ENCODE measurements at places on chromosomes 1 and 21.

GRCh38 chr21:31665397-31665796, 5.9 kb downstream of the SOD1 start:
- DNase-seq, result peak; percentile 52

DNA sequence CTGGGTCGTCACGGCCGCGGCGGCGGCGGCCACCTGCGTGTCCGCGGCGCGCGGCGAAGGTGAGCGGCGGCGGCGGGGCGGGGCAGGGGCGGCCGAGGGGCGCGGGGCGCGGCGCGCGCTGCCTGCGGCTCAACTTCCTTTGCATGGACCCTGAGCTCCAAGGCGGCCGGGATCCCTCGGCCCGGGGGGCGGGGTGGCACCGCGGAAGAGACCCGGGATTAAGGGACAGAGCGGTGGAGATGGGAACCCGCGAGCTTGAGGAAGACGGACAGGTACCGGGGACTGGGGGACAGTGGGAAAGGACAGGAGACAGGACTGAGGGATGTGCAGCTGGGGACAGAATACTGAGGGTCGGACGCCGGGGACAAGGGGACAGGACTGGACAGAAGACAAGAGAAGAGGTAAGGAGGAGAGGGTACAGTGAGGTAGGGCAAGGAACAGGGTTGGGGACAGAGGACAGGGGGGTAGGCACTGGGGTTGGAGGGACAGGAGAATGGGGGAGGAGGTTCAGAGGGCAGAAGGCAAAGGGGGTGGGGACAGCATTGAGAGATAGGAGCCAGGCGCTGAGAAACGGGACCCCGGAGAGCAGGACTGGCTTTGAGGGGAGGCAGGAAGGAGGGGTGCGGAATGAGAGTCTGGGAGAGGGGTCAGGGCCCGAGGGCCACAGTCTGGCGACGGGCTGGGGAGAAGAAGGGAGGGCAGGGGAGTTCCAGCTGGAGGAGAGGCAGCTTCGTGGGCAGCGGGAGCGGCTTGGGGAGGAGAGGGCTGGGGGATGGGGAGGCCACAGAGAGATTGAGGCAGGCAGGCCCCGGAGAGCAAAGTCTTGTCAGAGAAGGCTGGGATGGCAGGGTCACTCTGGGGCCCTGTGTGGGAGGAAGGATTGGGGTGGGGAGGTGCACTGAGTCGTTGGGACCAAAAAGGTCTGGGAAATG, 648 bp downstream of the EPHA8 start:
- DNase-seq, result no peak

- no peak for DNase-seq
Measured at GRCh38 chr1:94246692-94247137, 9.3 kb upstream of the ARHGAP29 start.

DNA sequence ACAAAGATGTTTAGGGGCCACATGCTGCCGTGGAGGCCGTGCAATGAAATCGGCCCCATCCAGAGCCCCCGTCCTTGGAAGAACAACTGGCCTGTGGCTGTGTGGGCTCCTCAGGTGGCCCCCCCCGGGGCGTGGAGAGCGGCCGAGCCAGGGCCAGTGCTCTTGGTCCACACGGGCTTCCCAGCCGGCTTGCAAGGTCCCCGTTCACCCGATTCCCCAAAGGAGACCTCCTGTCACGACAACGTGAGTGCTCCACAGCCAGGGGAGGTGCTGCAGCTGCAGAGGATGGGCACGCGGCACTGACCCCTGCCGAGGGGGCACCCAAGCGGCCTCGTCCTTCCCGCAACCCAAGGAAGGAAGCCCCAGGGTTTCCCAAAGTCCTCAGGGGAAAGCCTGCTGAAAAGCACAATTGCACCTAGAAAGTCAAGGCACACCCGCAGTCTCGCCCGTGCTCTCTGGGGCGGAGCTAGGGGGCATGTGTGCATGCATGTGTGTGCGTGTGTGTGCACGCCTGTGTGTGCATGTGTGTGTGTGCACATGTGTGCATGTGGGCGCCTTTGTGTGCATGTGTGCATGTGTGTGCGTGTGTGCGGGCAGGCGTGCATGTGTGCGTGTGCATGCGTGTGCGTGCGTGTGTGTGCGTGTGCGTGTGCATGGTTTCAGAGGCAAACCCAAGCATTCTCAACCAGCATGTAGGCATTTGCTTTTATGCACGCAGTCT, 48.2 kb downstream of the SLX9 start:
- no peak for DNase-seq

- DNase-seq, result no peak
Measured at GRCh38 chr1:116075990-116076389, 35.2 kb upstream of the MAB21L3 start.

- no peak for DNase-seq
Measured at GRCh38 chr1:245687152-245687635, 532.4 kb downstream of the KIF26B start.

GRCh38 chr21:38842079-38842478, 36.4 kb downstream of the ETS2 start:
- DNase-seq, result no peak

- DNase-seq, result no peak
Measured at GRCh38 chr21:45581322-45581712, 39.1 kb upstream of the SLC19A1 start.

GRCh38 chr1:114181356-114181755, 27.7 kb upstream of the SYT6 start:
- DNase-seq, result no peak

DNA sequence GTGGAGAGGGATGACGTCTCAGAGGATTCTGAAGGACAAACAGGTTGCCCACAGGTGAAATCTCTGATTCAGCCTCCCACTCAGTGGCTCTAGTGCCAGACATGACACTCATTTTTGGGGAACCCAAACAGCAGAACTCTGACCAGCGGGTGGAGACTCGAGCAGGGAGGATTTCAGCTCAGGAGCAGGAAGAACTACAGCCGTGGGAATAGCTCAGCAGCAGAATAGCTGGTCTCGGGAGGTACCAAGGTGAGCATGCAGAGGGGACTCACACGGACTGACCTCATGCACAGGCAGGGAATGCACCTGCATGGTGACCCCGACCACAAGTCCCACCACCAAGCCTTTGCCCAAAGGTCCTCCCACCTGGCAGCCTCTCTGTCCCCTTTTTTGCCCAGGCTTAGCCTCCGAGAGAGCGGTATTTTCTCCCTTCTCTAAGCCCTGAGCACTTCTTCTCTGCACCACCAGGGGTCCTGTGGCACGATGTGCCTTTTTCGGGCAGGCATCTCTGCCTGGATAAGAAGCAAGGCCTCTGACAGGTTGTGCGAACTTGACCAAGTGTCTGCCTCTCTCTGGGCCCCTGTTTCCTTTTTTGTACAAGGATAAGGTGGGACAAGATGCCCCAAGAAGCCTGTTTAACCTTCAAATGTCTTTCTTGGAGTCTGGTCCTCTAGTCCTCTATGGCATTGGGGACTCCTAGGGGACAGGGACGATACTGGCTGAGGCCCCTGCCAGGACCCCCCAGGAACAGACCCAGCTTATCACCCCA, 8.8 kb upstream of the FGR start:
- DNase-seq, result peak; percentile 68

GRCh38 chr21:37509802-37510393, 143.3 kb downstream of the DYRK1A start:
- no peak for DNase-seq

DNA sequence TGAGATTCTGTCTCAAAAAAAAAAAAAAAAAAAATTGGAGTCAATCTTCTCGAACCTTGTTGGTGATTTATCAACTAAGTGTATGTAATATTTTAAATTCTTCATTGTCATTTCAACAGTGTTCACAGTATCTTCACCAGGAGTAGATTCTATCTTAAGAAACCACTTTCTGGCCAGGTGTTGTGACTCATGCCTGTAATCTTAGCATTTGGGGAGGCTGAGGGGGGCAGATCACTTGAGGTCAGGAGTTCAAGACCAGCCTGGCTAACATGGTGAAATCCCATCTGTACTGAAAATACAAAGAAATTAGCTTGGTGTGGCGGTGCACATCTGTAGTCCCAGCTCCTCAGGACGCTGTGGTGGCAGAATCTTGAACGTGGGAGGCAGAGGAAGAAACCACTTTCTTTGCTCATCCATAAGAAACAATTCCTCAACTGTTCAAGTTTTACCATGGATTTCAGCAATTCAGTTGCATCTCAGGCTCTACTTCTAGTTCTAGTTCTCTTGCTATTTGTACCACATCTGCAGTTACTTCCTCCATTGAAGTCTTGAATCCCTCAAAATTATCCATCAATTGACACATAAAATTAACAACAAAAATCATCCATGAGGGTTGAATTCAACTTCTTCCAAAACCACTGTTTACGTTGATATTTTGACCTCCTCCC, 30.4 kb upstream of the EYA3 start:
- no peak for DNase-seq

- no peak for DNase-seq
Measured at GRCh38 chr21:30623362-30623761, 2.9 kb downstream of the KRTAP20-4 start.

GRCh38 chr1:165539908-165540307, 3.9 kb upstream of the LRRC52 start:
- DNase-seq, result no peak

All from stimulated activated CD4-positive, alpha-beta T cell treated with anti-CD3 and anti-CD28 coated beads, Interleukin-1b, Interleukin-23, amount 100 ng/mL, for 48 hours (primary cell).